ENCODE measurements at places on chromosomes 1 and 21. TPM values are rescaled to one million over a fixed set of nuclear protein-coding genes. Genes with fewer than 3 reads are reported as not detected.
A peak's percentile ranks its signal among the peaks of the same experiment; 100 is the strongest.

GRCh38 chr21:14239281-14239680 lies 23.3 kb downstream of the RBM11 start:
- no peaks in the 10 kb centered on the region for H3K27me3 ChIP-seq
- H3K36me3 ChIP-seq = no peaks in the 10 kb centered on the region
- no peak overlapping the region for H3K27ac ChIP-seq
- no peaks in the 10 kb centered on the region for H3K4me1 ChIP-seq

DNA sequence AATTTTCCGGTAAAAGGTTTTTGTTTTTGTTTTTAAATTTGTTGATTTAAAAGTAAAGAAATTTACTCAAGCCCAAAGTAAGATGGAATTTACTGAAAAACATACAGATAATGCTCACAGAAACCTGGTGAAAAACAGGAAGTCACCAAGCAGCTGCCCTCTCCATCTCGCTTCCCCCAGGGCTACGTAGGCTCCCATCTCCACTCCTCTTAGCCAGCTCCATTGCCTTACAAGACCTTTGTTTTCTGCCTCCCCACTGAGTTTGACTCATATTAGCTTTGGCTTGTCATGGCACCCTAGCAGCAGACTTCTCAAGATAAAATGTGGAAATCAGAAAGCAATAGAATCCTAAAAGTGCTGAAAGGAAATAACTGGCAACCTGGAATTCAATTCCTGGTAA lies 57.9 kb downstream of the PHTF1 start:
- peaks cover 11% of the 10 kb centered on the region for H3K36me3 ChIP-seq
- no peaks in the 10 kb centered on the region for H3K4me1 ChIP-seq
- no peak overlapping the region for H3K4me3 ChIP-seq
- no peak overlapping the region for H3K27ac ChIP-seq
- H3K27me3 ChIP-seq = no peaks in the 10 kb centered on the region
- DNase-seq = no peak

The S100A1 gene
- 10.2 TPM for total RNA-seq

DNA sequence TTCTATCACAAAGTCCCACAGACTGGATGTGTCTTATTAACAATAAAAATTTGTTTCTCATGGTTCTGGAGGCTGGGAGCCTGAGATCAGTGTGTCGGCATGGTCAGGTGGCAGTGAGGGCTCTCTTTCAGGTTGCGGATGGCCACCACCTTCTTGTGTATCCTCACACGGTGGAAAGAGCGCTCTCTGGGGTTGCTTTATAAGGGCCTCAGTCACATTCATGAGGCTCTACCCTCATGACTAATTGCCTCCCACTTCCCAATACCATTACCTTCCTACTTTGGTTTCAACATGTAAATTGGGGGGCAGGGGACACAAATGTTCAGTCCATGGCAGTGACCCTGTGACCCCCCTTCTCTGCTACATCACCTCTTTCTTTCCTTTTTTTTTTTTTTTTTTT lies 20.7 kb upstream of the MX1 start:
- no peak for DNase-seq
- no peaks in the 10 kb centered on the region for H3K4me1 ChIP-seq
- no peaks in the 10 kb centered on the region for H3K27me3 ChIP-seq
- H3K36me3 ChIP-seq = no peaks in the 10 kb centered on the region
- no peak overlapping the region for H3K27ac ChIP-seq
- H3K4me3 ChIP-seq = no peak overlapping the region

The CCDC17 gene
- 1.0 TPM for total RNA-seq

DNA sequence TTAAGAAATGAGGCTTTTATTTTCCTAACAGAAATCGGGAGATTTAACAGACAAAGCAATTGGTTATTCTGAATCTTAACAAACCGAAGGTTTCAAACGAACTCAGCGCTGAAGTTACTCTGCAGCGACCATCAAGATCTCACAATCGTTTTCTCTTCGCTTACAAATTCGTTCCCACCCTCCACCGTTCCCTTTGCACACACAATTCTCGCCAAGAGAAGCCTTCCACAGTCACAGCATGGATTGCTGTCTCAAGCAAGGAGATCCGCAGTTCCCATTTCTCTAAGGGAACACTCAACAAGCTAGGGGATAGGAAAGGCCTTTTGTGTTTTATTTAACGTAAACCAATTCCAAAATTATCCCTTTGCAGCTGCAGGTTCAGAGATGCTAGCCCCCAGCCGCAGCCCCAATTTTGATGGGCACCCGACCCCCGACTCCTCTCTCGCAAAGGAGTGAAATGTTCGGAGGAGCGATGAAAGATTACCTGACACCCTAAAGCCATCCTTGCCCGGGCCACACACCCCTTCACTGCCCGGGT lies 755 bp downstream of the FBXO42 start:
- peaks cover 18% of the 10 kb centered on the region for H3K4me1 ChIP-seq
- no peaks in the 10 kb centered on the region for H3K27me3 ChIP-seq
- H3K27ac ChIP-seq = peak overlapping the region; percentile 96
- H3K36me3 ChIP-seq = no peaks in the 10 kb centered on the region

- H3K27me3 ChIP-seq = no peaks in the 10 kb centered on the region
- no peaks in the 10 kb centered on the region for H3K4me1 ChIP-seq
- H3K4me3 ChIP-seq = no peak overlapping the region
Observed at GRCh38 chr1:34590211-34590623, 164.6 kb upstream of the GJB5 start.

GRCh38 chr1:61055110-61055614 lies 27.2 kb upstream of the NFIA start:
- DNase-seq = no peak
- H3K27ac ChIP-seq = peak overlapping the region; percentile 95
- peak overlapping the region; percentile 33 for H3K4me3 ChIP-seq
- H3K4me1 ChIP-seq = peaks cover 30% of the 10 kb centered on the region
- H3K36me3 ChIP-seq = no peaks in the 10 kb centered on the region
